Mucosa of gallbladder (tissue), 1 donor: ENCODE measurements at places on chromosomes 3 and 15.

GRCh38 chr3:30501526-30501925 lies 104.9 kb upstream of the TGFBR2 start:
- DNase-seq = no peak

- DNase-seq = peak; percentile 42
These were observed 13.8 kb downstream of the CLDN18 start for GRCh38 chr3:138023754-138024153.

GRCh38 chr3:46314517-46314916 lies 39.4 kb upstream of the CCR2 start:
- no peak for DNase-seq

- DNase-seq = no peak
These were observed 33.5 kb downstream of the TUSC7 start for GRCh38 chr3:116743062-116743461.

DNA sequence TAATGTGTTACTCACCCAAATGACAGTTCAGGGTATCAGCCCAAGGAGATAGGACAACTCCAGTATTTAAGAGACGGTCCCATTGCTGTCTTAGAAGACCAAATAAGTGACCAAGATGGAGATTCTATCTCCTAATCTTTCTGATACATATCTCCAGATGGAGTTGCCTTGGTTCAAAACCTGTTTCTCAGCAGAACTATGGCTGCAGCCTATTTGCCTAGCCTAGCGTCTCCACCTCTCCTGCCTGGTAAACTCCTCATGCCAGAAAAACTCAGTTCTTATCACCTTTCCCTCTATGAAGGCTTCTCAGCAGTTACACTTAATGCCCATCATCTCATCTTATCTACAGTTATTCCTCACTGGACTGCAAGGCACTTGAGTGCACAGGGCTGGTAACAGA lies 1.2 kb upstream of the CSPG5 start:
- DNase-seq = no peak

DNA sequence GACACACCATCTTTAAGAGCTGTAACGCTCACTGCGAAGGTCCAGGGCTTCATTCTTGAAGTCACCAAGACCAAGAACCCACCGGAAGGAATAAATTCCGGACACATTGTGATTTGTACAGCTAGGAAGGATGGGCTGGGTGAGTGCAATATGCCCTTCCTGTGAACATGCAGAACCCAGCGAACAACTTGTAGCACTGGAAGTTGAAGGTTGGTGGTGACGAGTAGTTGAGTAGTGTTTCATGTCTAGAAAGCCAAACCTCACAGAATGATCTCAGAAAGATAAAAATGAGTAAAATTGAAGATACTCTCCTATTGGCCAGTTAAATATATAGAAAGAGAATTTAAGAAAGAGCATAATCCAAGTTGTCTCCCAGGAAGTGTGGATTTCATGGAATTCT lies 462.2 kb upstream of the CFAP20DC start:
- DNase-seq = no peak

DNA sequence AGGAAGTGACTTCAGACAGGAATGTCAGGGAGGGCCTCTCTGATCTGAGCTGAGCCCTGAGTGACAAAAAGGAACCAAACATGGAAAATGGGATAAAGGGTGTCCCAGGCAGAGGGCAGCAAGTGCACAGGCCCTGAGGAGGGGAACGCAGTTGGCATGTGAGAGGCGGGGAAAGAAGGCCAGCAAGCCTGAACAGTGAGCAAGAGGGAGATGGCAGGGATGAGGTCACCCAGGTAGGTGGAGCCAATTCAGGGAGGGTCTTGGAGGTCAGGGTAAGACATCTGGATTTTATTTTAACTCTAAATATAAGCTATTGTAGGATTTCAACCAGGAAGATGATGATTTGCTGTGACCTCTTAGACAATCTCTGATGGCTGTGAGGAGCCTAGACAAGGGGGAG lies 167.7 kb downstream of the LRTM1 start:
- no peak for DNase-seq

DNA sequence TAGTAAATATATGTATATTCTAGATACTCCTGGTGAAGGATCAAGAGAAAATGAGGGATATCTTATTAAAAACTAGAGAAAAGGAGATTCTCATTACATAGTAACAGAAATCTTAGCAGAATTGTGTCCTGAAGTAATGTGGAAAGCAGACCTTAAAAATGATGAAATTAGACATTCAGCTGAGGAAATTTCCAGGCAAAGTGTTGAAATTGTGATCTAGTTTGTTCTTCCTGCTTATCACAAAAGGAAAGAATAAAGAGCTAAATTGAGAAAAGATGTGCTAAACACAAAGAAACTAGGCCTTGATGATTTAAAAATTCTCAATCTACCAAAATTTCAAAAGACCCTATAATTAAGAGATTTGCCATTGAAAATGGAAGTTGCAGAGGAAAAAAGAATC lies 362.6 kb upstream of the PLSCR5 start:
- DNase-seq = no peak

GRCh38 chr3:15804553-15805095 lies 6.8 kb upstream of the ANKRD28 start:
- DNase-seq = no peak

DNA sequence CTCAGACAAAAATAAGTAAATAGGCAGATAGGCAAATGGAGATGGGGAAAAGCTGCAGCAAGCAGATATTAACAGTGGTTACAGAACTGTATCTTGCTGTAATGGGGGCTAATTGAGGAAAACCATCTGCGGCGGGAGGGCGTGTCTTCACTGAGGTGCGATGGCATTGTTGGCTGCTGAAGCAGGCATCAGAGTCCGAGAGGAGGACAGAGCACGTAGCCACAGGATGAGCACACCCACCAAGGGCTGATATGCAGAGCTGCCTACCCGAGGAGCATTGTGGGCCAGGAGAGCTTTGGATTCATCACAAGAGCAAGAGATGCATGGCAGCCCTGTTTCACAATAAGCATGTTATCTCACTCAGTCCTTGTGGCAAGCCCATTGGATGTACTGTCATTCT lies 30.4 kb downstream of the CHRNA7 start:
- no peak for DNase-seq

DNA sequence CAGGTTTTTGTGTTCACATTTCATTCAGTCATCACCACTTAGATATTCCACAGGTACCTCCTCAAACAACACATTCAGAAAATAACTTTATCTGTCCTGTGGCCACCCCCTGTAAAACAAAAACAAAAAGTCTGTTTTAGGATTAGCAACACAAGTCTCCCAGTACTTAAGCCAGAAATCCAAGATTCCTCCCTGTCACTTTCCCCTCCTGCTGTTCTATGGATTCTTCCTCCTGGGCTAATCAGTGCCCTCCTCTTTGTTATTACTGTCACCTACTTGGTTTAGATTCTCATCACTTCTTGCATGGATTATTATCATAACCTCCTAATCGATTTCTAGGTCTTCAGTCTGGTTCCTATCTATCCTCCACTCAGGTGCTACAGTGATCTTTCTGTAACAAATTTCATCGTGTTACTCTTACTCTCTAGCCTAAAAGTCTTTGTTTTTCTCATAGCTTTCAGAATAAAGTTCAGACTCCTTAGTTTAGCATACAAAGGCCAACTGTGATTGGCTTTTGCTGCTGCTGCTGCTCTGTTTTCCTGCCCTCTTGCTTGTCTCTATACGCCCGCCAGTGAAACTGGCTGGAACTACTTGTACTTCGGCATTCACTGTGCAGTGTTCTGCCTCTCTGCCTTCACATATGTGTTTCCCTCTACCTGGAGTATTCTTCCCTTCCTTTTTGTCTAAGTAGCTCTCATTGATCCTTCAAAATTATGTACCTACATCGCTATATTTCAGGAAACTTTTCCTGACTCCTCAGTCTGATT lies 32.2 kb downstream of the PPP2R3A start:
- no peak for DNase-seq

DNA sequence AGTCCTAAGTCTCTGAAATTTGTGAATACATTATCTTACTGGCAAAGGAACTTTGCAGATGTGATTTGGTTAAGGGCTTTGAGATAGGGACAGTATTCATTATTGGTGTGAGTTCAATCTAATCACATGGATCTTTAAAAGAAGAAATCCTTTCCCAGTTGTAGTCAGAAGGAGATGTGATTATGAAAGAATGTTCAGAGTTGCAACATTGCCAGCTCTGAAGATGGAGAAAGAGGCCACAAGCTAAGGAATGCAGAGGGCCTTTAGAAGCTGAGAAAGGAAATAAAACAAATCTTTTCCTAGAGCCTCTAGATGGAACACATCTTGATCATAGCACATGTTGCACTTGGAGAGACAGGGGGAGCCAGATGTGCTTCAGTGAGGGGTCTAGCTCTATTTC lies 27.7 kb upstream of the SIAH2 start:
- no peak for DNase-seq

GRCh38 chr3:197791892-197792647 lies 1.0 kb downstream of the LRCH3 start:
- DNase-seq = no peak

GRCh38 chr15:75565062-75565970 lies 13.8 kb downstream of the PTPN9 start:
- DNase-seq = no peak

DNA sequence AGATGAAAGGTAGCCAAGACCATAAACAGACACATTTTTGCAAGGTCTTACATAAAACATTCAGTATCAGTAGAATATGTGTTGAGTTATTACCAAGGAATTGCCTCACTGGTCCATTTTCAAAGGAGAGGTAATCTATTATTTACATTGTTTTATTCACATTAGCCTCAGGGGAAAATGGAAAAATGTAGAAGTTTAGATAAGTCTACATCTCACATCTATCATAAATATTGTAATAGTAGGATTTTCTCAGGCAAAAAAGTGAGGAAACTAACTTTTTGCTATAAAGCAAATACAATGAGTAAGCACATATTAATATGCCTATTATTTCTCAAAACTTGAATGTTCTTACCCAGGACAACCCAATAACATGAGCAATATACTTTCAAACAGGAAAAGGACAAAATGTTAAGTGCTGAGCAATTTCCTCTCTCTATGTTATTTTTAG lies 184.6 kb upstream of the AGTR1 start:
- no peak for DNase-seq
